ENCODE measurements at places on chromosomes 5 and 9.

GRCh38 chr5:35457912-35458823 is 159.5 kb upstream of the SPEF2 start:
- DNase-seq = no peak

GRCh38 chr5:139696894-139697658 is 48.9 kb downstream of the CXXC5 start:
- DNase-seq = peak; percentile 33

DNA sequence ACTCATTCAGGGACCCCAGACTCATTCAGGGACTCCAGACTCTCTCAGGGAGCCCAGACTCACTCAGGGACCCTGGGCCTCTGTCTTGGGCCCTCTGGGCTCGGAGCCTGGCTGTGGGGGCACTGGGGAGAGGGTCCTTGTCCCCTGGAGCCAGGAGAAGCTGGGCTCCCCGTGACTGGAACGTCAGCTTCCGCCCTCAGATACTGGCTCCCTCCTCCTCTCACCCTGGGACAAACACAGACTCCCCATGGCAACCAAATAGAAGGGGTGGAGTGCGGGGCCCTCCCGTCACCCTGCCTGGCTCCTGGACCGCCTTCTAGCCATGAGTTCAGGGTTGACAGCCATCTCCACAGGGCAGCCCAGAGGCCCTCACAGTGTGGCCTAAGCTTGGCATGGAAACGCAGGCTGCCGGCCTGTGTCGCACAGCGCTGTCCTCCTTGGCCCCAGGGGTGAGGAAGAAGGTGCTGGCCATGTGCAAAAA is 27.6 kb downstream of the ZDHHC11B start:
- peak; percentile 10 for DNase-seq

DNA sequence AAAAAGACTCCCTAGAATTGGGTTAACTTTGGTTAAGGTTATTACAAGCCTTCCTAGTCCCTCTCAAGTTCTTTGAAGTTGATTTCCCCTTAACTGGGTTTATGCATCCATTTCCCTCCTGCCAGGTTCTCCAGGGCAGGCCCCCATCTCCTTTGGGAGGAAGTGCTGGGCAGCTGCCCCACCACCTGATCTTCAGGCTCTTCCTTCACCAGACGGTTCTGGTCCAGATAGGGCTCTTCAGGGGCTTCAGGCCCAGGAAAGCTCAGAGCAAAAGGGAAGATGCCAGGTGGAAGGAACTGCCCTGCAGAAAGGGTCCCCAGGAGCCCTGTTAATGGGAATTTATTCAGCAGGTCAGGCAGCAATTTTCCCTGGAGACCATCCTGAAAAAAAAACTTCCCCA is 2.1 kb downstream of the SMIM32 start:
- no peak for DNase-seq

DNA sequence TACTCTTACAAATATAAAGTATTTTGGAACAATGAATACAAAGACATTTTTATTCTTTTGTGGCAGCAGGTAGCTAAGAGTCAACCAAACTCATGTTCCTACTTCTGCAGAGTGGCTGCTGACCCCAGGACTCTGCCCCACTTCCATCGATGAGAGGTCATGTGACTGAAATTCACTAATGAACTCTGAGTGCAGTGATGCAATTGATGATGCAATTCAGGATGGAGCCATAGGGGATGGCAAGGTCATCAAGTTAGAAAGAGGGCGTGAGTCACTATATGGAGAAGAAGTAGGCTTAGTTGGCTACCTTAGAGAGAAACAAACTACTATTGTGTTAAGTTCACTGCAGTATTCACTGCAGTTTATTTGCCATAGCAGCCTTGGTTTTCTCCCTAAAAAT is 340.4 kb downstream of the CTNND2 start:
- no peak for DNase-seq

GRCh38 chr5:75052192-75053053 is at the start of gene GCNT4:
Gene GCNT4, minus strand, starts transcription at chr5:75052558. Its CDS starts 22,521 bp downstream, at chr5:75030037.
- peak; percentile 54 for DNase-seq

- DNase-seq = no peak
Observed at GRCh38 chr9:81314490-81314889, 374.9 kb downstream of the TLE1 start.

GRCh38 chr9:84659773-84660172 is 9.8 kb upstream of the NTRK2 start:
- no peak for DNase-seq

DNA sequence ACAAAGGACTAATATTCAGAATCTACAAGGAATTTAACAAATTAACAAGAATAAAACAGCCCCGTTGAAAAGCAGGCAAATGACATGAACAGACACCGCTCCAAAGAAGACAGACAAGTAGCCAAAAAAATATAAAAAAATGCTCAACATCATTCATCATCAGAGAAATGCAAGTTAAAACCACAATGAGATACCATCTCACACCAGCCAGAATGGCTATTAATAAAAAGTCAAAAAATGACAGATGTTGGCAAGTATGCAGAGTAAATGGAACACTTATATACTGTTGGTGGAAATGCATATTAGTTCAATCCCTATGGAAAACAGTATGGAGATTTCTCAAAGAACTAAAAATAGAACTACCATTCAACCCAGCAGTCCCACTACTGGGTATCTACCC is 302.7 kb upstream of the RGMB start:
- no peak for DNase-seq

DNA sequence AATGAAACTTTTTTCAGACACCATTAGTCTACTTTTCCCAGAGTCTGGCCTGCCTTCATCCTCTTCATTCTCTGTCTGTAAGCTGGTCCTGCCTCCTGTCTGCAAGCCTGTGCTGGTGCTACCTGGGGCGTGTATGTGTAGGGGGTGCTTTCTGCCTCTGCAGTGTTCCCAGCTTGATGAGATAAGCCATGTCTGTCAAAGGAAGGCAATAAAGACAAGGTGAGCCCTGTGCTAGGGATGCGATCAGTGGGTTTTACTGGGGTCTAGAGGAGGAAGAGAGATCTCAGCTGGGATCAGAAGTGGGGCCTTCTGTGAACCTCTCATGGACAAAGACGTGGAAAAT is 78.0 kb upstream of the TGFBR1 start:
- no peak for DNase-seq

DNA sequence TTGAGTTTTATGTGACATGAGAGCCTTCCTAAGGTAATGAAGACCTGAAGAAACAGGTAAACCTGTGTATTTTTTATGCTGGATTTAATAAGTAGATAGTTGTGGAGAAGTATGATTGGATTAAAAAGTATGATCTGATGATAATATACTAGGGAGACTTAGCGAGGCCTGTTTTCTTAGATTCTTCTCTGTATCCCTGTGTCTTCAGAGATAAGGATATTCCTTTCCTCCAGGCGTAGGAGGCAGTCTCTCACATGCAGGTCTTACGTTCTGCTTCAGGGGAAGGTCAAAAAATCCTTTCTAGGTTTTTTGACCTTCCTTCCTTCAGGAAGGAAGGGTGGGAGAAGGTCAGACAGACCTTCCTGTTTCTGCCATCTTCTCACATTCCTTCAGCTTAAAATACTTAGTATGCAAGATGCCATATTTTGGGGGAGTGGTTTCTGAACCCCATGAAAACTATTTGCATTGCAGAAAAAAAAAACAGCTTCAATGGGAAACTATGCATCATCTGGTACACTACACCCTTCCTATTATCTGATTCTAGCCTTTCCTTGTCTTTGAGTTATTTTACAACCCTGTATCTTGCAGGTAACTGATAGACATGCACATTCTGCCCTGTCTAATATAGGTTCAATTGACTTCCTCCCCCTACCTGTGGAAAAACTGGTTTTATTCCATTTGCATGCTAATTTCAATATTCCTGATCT is 57.3 kb upstream of the ZNF608 start:
- no peak for DNase-seq

- no peak for DNase-seq
Observed at GRCh38 chr9:121696930-121697329, 45.5 kb downstream of the DAB2IP start.

DNA sequence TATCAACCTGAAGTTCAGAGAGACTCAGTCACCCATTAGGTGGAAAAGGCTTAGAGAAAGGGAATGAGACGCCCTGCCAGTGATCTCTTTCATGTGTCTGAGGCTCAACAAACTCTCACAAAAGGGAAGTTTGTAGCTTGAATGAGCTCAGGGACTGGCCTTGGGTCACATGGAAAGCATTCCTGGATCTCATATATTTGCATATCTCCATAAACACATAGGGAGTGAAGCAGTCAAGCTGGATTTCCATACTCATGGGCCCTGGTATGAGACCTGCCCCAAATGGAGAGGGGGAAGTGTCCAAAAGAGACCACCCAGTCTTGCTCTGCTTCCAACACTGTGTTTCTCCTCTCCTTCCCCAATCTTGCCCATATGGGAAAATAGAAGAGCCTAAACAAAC is 26.4 kb upstream of the PRUNE2 start:
- DNase-seq = no peak

DNA sequence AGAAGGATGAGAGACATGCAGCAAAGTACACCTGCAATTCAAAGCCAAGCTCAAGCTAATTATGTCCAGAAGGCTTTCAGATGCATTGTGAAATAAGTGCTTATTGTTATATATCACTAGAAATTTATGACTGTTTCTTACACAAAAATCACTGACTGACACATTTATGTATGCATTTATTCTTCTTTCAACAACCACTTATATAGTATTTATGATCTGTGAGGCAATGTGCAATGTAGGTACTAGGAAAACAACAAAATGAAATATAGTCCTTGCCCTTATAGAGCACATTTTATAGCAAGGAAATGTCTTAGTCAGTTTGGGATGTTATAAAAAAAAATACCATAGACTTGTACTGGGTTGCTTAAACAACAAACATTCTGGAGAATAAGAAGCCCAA is 167.6 kb downstream of the YIPF5 start:
- no peak for DNase-seq

DNA sequence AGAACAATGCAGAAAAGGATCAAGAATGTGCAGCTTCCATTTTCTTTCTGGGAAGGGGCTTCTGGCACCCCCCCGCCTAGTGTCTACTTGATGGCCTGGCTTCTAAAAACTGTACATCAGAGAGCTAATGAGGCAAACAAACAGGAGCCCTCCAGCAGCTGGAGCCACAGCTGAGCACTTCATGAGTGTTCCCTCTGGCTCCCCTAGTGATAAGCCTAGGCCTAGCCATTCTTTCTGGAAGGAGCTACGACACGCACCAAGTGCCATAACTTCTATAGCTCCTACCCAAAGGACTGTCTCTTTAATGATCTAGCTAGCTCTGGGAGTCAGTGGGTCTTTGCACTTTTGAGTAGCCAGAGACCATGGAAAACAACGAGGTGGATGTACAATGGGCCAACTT is 66.1 kb downstream of the DNAH5 start:
- no peak for DNase-seq

GRCh38 chr5:80071510-80072021 is 36.4 kb downstream of the THBS4 start:
- no peak for DNase-seq

DNA sequence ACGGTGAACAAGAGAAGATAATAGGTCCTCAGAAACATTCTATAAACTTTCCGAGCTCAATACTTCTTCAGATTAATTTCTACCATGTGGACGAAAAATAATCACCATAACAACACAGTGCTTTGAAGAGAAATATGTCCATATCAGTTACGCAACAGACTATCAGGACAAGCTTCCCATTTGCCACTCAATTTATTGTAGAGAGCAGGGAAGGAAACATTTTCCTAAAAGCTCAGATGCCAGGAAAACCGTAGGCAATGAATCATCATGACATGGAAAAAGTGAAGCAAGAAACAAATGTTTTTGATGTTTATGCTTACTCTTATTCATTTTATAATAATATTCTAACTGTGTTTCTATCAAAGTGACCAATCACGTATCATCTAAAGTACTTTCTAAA is 87.6 kb downstream of the S1PR3 start:
- DNase-seq = no peak

DNA sequence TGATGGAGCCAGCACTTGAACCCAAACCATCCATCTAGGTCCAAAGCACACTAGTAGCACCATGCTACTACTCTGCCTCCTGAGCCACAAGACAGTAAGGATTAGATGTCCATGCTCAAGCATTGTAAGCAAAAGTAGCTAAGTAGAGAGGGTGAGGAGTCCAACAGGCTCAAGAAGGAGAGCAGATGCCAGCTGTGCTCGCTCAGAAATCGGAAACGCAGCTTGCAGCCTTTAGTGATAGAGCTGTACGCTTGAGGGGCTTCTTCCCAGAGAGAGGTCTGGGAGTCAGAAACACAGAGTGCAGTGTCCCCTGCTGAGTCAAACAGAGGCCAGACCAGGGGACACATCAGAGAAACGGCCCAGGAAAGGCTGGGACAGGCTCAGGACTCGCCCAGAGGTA is 32.7 kb upstream of the GABRP start:
- no peak for DNase-seq

GRCh38 chr5:178455480-178455835 is 134.7 kb downstream of the COL23A1 start:
- DNase-seq = no peak

DNA sequence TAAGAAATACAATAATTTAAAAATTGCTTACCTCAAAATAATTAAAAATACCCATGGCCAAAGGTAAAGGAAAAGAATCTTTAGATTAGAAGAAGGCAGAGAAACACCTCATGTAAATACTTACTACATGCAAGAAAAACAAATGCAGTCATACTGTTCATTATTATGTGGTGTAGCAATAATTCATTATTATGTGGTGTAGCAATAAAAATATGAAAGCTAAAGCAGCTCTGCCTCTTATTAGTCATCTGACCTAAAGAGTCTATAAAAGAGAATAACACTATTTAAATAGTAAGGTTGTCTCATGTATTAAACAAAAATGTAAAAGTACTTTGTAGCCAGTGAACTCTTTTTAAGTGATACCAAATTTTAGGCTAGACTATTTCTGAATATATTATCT is 6.6 kb downstream of the DTWD2 start:
- no peak for DNase-seq

Data from CD4-positive, alpha-beta T cell treated with Interleukin-6 for 4 hours (primary cell).